ENCODE measurements at places on chromosomes 13 and 19.

GRCh38 chr13:48790966-48791365 lies 137.2 kb downstream of the CYSLTR2 start:
- DNase-seq: no peak

DNA sequence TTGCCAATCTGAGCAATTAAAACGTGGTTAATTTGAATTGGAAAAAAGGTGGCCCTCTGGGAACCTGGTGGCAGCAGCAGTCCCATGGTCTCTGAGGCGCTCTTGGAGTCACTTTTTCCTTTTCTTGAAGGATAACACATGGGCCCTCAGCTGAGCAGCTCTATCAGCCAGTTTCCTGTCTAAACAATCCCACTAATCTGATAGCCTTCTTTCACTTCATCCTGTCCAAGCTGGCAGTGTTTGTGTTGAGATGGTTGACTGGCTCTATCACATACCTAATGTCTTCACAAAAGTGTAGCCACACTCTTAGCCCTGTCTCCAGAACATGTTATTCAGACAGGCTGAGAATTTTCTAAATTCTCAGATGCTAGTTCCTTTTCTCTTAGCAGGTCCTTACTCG lies 10.7 kb downstream of the MZT1 start:
- DNase-seq: no peak

- DNase-seq: no peak
Measured at GRCh38 chr13:91375116-91375729, 23.2 kb upstream of the GPC5 start.

DNA sequence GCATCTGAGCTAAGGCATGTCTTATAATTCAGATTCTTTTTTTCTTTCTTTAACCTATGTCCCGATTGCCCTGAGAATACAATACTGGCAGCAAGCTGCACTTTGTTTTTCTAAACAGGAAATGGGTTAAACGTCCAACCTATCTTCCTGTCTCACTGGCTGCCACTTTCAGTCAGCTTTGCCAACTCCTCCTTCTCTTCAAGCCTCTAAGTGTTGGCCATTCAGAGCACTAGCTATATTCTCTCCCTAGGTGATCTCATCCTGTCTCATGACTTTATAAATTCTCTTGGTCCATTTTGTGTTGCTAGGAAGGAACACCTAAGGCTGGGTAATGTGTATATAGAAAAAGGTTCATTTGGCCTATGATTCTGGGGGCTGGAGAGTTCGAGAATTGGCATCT lies 109.5 kb upstream of the TSC22D1 start:
- no peak for DNase-seq

- no peak for DNase-seq
Measured at GRCh38 chr13:47774671-47774994, 226.4 kb downstream of the SUCLA2 start.

DNA sequence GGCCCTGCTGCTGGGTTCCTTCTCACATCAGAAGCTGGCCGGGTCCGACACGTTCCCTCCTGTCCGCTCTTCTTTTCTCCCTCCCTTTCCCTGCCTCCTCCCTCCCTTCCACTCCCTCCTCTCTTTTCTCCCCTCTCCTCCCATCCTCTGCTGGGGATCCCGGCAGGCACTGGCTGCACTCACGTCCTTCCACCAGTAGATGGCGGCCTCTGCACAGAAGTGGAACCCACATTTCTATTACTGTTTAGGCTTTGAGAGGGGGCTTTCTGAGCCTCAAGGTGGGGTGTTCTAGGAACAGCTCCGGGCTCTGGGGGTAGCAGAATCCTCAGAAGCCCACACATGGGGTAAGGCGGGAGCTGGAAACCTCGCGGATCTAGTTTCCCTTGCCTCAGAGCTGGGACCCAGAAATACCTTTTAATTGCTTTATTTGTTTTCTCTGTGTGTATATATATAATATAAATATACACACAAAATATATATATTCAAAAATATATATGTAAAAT lies 294.2 kb downstream of the ZNF536 start:
- peak; percentile 20 for DNase-seq

DNA sequence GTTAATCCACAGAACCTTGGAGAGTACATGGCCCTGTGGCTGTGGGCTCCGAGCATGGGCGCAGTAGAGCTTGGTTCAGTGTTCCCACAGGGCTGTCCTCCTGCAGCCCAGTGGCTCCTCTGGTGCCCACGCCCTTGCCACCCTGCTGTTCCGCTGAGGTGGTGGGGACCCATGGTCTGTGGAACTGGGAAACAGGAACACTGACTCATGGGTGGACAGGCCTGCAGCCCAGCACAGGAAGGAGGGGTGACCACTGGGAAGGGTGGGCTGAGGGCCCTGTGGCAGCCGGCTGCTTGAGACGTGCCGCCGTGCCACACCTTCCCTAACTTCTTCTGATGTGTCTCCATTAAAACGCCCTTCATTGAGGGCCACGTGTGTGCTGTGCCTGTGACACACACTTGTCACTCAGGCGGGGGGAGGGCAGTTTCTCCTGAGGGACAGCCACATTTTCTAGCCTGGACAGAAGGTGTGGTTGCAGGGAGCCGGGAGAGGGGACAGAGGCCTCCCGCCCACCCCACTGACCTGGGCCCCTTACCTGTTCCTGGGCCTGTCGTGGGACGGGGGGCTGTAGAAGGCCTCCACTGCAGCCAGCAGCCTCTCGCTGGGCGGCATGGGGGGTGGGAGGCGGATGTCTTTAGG lies 21.1 kb downstream of the CHERP start:
- DNase-seq: no peak

- DNase-seq: no peak
Measured at GRCh38 chr13:100738176-100738855, 63.7 kb upstream of the TMTC4 start.

DNA sequence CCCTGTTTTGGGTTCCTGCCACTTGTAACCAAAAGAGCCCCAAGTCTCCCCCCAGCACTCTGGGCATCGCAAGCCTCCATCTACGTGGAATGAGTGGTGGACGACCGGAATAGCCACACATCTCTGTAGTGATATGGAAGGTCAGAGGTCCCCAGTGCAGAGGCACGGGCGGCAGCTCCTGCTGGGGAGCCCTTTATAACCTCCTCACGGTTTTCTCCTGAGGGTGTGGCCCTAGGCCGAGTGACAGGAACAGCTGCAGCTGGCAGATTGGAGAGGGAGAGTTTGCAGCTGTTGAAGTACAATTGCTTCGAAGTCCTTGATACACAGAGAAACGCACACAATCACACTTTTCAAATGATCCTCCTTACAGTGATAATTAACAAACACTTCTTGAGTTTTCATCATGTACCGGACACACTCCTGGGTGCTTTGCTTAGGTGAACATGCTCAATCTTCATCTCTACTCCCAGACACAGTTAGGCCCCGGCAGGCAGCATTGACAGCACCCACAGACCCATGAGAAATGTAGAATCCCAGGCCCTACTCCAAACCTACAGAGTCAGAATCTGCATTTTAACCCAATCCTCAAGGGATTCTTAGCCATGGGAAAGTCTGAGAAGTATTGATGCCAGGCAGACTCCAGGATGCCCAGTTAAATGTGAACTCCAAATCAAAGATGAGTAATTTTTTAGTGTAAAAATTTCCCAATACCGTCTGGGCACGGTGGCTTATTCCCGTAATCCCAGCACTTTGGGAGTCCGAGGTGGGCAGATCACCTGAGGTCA lies 4.9 kb upstream of the ZNF787 start:
- no peak for DNase-seq

DNA sequence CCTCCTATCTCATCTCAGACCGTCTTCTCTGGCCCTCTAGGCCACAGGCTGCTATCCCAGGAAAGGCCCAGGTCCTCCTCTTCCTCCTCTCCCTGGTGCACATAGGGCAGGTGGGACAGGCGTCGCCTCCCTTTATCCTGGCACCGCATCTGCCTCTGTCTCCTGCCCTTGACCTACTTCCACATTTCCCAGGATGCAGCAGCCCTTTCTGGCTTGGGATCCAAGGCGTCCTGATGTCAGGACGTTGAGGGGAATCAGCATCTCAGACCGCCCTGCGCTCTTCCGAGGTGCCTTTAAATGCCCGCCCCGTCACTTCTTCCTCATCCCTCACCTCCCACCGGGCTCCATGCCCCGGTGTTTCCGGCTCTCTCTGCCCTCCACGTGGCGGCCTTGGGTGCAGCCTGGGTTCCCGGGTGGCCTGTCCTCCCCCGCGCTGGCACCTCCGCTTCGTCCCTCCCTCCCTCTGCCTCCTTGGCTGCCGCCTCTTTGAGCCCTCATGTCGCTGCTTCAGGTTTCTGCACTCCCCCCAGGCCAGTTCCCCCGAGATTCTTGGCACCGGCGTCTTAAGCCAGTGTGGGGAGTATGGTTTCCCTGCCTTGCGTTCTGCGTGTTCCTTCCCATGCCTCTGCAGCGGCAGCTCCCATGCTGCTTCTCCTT lies 66.3 kb downstream of the KDM4B start:
- DNase-seq: no peak

DNA sequence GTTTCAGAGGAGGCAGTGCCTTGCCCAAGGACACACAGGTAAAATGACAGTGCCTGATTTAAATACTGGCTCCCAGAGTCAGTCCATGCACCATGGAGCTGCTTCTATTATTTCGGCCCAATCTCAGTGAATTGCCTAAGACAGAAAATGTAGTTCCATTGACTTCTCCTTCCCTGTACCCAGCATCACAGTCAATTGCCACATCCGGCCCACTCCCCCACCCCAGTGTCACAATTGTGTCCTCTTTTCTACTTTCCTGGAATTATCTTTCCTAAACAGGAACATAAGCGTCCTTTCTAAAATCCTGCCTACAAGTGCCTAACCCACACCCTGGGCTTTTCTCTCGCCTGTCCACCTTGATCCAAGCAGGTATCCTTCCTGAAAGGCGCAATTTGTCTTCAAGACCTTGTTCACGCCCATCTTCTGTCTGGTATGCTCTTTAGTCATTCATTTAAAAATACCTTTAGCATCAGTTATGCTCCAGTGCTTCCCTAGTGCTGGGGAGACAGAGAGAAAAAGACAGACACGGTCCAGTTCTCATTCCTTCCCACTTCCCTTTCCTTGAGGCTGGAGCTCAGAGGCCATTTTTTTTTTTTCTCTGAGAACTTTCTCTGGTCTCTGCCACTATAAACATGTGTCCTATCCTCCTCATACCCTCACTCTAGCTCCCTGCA lies 411.4 kb downstream of the LIG4 start:
- DNase-seq: no peak

DNA sequence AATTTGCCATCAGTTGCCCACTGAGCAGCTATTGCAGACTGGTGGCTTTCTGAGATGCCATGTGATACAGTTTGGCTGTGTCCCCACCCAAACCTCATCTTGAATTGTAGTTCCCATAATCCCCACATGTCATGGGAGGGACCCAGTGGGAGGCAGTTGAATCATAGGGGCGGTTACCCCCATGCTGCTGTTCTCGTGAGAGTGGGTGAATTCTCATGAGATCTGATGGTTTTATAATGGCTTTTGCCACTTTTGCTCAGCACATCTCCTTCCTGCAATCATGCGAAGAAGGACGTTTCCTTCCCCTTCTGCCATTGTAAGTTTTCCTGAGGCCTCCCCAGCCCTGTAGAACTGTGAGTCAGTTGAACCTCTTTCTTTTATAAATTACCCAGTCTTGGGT lies 34.8 kb upstream of the ANKRD10 start:
- no peak for DNase-seq

GRCh38 chr13:49098198-49098597 lies 121.9 kb upstream of the MLNR start:
- no peak for DNase-seq

GRCh38 chr13:110458594-110459365 lies 102.7 kb downstream of the RAB20 start:
- DNase-seq: no peak

DNA sequence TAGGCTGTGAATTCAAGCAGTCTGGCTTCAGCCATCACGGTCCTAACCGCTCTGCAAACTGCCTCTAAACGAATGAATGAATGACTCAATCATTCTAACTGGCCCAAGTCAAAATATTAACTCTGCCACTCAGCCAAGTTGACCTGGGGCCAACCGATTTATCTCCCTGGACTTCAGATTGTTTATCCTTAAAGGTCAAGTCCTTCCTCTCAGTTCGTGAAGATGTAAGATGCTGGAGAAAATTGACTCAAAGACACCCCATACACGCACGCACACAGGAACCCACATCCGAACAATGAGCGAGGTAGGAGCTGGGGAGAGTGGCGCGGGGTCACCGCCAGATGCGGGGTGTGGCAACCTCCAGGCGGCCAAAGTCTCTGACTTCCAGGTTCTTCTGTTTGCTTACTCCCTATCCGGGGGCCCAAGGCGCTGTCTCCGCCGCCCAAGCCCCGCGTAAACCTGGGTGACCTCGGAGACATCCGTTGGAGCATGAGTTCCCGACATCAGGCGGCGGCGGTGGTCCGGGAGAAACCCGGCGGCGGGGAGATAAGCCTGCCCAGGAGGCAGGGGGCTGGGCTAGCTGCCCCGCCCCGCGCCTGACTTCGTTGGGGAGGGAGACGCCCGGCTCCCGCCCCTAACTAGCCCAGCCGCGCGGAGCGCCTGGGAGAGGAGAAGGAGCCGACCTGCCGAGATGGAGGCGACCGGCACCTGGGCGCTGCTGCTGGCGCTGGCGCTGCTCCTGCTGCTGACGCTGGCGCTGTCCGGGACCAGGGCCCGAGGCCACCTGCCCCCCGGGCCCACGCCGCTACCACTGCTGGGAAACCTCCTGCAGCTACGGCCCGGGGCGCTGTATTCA lies at the start of gene CYP2S1:
Gene CYP2S1 (plus strand): TSS at position 646 of the 856 bp plus-strand sequence. CDS start 46 bp downstream, at position 692.
- DNase-seq: no peak

DNA sequence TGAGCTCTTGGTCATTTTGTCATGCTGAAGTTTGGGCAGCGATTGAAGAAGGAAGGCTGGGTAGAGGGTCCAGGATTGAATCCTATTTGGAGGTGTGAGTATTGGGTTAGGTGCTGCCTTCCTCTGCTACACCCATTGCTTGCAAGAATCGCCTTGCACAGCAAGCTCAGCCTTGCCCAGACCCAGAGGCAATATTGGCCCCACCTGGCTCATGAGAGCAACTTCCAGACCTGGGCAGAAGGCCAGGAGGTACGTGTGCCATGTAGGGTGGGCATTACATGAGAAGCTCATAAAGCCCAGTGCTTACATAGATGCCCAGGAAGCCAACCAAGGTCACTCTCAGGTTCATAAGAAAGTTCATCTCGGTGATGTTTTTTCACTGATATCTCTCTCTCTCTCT lies 718.0 kb downstream of the EFNB2 start:
- no peak for DNase-seq

DNA sequence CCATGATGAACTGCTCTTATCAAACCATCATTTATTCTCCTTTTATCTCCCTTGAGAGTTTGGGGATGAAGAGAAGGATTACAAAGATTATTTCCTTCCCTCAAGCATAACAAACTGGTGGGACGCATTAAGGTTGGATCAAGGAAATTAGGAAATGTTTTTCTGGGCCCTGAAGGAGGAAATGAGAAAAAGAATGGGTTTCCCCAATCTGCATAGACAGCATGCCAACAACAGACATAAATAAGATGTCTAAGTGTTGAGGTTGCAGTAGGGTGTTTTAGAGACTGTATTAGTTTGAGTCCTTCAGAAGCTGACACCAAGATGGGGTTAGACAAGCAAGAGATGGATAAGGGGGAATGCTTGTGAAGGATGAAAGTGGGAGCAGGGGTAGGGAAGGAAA lies 7.3 kb downstream of the EPSTI1 start:
- no peak for DNase-seq
